ENCODE measurements at places on chromosomes 7 and 10.

- H3K4me1 ChIP-seq = peaks cover 4% of the 10 kb centered on the region
- no peak overlapping the region for H3K4me3 ChIP-seq
- H3K27me3 ChIP-seq = peaks cover 25% of the 10 kb centered on the region
- H3K36me3 ChIP-seq = no peaks in the 10 kb centered on the region
- no peak for DNase-seq
These were observed 231.3 kb upstream of the GRB10 start for GRCh38 chr7:51013861-51014511.

GRCh38 chr10:78947226-78947625 is 121.5 kb upstream of the ZMIZ1 start:
- peaks cover 3% of the 10 kb centered on the region for H3K4me1 ChIP-seq
- peaks cover 9% of the 10 kb centered on the region for H3K27me3 ChIP-seq
- no peak overlapping the region for H3K27ac ChIP-seq
- no peaks in the 10 kb centered on the region for H3K36me3 ChIP-seq

DNA sequence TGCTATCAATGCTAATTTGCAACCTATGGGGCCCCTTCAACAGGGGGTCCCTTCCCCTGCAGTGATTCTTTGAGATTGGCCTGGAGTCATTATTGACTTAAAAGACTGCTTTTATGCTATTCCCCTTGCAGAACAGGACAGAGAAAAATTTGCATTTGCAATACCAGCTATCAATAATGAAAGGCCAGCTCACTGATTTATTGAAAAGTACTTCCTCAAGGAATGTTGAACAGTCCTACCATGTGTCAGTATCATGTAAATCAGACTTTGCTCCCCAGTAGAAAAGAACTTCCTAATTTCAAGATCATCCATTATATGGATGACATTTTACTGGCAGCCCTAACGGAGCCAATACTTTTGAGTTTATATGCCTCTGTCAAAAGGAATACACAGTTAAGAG is 29.7 kb upstream of the ABCA13 start:
- H3K27me3 ChIP-seq = peaks cover 13% of the 10 kb centered on the region
- no peak overlapping the region for H3K27ac ChIP-seq
- H3K36me3 ChIP-seq = no peaks in the 10 kb centered on the region
- H3K4me1 ChIP-seq = peaks cover 8% of the 10 kb centered on the region

- no peaks in the 10 kb centered on the region for H3K36me3 ChIP-seq
- no peak overlapping the region for H3K4me3 ChIP-seq
- no peak for DNase-seq
These were observed 11.6 kb downstream of the PDLIM1 start for GRCh38 chr10:95279042-95279820.

- no peaks in the 10 kb centered on the region for H3K4me1 ChIP-seq
- H3K4me3 ChIP-seq = no peak overlapping the region
- H3K27me3 ChIP-seq = no peaks in the 10 kb centered on the region
- DNase-seq = no peak
- no peak overlapping the region for H3K27ac ChIP-seq
These were observed 866.4 kb downstream of the LRMDA start for GRCh38 chr10:76297780-76298281.

DNA sequence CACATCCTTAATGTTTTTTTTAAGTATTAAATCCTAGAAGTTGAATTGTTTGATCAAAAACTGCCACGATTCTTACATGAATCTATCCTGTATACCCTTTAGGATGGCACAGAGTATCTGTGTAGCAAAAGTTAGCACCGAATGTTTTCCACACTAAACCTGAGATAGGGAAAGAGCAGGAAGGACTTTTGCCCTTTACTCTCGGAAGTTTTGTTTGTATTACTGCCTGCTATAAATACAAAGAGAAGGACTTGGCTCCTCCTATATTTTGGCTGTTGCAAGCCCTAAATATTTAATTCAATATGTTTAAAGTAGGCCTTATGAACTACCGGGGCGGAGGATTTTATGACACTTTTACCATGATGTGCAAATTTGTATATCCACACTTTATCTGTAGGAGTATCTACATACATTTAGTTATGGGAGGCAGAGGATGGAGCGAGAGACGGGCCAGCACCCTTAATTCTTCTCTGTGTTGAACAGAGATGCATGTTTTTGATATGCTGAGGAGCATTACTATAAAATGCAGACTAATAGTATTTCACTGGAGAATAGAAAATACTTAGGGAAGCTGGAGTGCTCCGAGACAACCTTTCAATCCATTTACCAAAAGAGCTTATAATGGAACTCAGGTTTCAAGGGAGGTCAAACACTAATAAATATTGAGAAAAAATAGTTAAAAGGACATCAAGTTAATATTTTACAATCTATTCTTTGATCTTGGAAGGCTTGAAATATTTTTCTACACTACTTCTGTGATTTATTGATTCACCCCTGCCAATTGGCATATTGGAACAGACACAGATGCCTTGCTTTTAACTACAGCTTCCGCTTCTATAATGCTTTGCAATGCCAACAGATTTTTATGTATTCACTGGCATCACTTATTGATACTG is 97.4 kb downstream of the CHN2 start:
- H3K4me3 ChIP-seq = no peak overlapping the region
- no peaks in the 10 kb centered on the region for H3K36me3 ChIP-seq
- DNase-seq = no peak

- DNase-seq = no peak
- H3K27me3 ChIP-seq = peaks cover 2% of the 10 kb centered on the region
- H3K4me3 ChIP-seq = no peak overlapping the region
- H3K27ac ChIP-seq = no peak overlapping the region
- H3K4me1 ChIP-seq = peaks cover 42% of the 10 kb centered on the region
These were observed 12.5 kb downstream of the ZNF365 start for GRCh38 chr10:62386356-62387320.

- peaks cover 47% of the 10 kb centered on the region for H3K4me1 ChIP-seq
- no peak for DNase-seq
- peaks cover under 1% of the 10 kb centered on the region for H3K36me3 ChIP-seq
These were observed 18.7 kb upstream of the DDIT4 start for GRCh38 chr10:72254813-72255568.

All from effector memory CD8-positive, alpha-beta T cell (primary cell).